A375 (cell line): ENCODE measurements at places on chromosomes 7 and 10. TPM values are rescaled to one million over a fixed set of nuclear protein-coding genes. Genes with fewer than 3 reads are reported as not detected.

Gene CDK1
- 64.7 and 69.5 TPM in 2 replicates for total RNA-seq

Gene CFAP58
- total RNA-seq: 0.41 and 0.74 TPM in 2 replicates

Gene SNCG
- 8.7 and 10.8 TPM in 2 replicates for total RNA-seq

Gene OR2A7
- not detected in 2 replicates for total RNA-seq
